Fibroblast of skin of left biceps (primary cell): ENCODE measurements at places on chromosomes 5 and 9.

DNA sequence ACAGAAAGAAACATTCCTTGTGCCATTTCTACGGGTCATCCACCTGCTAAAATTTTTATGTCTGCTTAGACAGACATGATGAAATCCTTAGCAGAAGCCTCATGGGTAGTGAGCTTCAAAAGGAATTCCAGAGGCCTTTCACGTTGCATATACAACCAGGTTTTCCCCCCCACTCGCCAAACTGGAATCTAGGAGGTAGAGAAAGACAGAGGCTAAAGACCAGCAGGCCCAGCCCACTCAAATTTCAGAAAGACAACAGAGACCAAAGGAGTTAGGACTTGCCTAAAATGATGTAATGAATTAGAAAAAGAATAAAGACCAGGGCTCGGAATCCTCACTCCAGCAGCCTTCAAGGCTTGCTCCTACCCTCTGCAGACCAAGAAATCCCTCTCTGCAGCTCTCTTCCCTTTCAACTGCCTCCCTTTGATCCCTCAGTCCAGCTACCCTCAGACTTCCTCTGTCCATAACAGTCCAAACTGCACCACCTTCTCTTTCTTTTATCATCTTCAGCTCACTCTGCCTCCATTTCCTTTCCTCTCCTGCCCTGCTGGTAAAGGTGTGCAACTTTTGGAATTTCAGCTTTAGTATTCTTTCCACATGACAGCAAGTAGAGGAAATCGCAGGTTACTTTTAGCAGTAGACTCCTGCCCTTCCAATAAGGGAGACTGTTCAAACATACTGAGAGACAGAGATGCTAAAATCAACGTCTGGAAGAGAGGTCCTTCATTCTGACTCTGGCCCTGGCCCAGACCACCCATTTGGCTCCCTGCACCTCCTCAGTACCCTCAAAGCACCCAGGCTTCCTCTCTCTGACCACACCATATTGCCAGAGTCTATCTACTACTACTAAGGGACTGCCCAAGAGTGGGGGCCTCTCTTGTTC lies 8.9 kb downstream of the B4GALT1 start:
- DNase-seq, result no peak

GRCh38 chr5:167578977-167579692 lies 712.3 kb upstream of the WWC1 start:
- DNase-seq, result peak; percentile 84

GRCh38 chr5:143800715-143801114 lies 11.2 kb upstream of the HMHB1 start:
- no peak for DNase-seq

- no peak for DNase-seq
These were observed 4.7 kb downstream of the SLC2A6 start for GRCh38 chr9:133474215-133474614.

- no peak for DNase-seq
These were observed 33.5 kb downstream of the PDGFRB start for GRCh38 chr5:150122158-150122510.

GRCh38 chr9:109586993-109587392 lies 88.9 kb upstream of the PTPN3 start:
- DNase-seq, result no peak

DNA sequence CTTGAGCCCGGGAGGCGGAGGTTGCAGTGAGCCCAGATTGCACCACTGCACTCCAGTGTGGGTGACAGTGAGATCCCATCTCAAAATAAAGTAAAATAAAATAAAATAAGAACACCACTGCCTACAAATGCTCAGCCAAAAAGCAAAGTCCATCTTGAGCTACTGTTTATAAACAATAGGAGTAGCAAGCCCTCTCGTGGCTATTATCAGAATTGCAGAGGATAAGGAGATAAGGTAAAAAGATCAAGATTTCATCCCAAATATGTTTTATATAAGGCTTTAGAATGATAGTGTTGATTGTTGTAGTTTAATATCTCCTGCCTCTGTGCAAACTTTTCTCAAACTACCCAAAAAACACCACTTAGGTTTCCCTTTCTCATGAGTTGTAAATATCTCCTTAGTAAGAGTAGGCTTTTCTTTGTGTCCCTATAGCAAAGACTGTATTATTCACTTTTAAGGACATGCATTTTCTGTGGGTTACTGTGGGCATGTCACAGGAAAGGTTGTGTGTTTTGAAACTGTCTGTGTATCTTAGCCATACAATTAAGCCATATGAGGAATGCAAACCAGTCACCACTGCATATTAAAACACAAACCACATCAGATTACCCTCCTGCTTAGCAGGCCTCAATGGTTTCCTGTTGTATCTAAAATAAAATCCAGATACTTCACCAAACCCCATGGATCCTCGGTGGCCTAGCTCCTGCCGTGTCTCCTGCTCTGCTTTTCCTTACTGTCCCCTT lies 31.8 kb upstream of the CKS2 start:
- peak; percentile 23 for DNase-seq

DNA sequence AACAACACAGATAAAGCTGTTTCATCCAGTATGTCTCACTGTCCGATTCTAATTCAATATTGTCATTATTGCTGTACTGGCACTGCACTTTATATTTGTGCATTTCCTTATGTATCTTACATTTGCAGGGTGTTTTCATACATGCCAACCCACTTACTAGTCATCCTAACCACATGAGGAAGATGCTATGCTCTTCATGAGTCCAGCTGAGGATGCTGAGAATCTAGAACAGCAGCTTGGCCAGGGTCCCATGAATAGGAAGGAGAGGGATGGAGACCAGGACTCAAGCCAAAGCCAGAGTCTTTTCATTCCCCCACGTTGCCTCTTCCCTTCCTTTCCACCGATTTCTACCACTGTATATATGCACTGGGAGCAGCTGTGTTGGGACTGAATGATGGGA lies 292.8 kb upstream of the KLF4 start:
- peak; percentile 56 for DNase-seq

- no peak for DNase-seq
These were observed 150.9 kb downstream of the ISOC1 start for GRCh38 chr5:129245489-129245888.

DNA sequence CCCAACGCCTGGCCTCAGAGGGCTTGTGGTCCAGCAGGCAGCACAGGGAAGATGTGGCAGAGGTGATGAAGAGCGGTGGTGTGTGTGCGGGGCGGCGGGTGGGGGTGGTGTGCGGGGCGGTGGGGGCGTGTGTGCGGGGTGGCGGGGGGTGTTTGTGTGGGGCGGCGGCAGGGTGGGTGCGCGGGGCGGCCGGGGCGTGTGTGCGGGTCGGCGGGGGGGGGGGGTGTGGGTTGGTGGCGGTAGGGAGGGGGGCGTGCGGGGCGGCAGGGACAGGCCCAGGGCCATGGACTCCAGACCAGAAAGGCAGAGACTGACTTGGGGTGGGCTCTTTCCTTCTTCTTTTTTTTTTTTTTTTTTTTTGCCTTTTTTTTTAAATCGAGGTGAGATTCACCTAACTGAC lies 4.5 kb upstream of the NACC2 start:
- DNase-seq, result no peak

- DNase-seq, result no peak
These were observed 14.3 kb upstream of the TIFAB start for GRCh38 chr5:135466178-135467050.

DNA sequence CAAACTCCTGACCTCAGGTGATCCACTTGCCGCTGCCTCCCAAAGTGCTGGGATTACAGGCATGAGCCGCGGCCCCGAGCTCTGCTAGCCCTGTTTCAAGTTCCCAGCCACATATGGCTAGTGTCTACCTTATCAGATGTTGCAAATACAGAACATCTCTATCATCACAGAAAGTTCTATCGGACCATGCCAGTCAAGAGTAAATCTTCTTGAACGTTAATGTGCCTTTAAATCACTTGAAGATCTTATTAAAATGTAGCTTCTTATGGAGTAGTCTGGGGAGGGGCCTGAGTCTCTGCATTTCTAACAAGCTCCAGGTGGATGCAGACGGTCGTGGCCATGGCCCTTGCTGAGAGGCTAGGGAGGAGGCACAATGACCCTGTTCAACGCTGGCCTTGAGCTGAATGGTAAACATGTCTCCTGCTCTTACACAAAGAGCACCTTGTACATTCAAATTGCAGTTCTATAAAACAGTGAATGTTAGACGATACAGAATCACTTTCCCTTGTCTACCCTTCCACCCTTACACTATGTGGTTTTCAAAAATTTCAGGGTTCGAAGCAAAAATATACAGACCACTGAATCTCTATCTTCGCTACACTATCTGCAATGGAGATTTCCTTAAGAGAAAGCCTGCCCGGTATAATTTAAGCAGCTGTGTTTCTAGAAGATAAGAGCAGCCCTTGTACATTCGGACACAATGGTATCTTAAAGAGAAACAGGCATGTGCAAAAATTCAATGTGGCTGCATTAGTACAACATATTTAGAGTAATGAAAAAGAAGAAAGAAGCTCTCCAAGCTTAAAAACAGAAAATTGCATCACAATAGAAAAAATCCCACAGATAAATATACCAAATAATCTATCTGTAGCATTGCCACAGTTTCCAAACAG lies 114.1 kb downstream of the FRMD3 start:
- no peak for DNase-seq

DNA sequence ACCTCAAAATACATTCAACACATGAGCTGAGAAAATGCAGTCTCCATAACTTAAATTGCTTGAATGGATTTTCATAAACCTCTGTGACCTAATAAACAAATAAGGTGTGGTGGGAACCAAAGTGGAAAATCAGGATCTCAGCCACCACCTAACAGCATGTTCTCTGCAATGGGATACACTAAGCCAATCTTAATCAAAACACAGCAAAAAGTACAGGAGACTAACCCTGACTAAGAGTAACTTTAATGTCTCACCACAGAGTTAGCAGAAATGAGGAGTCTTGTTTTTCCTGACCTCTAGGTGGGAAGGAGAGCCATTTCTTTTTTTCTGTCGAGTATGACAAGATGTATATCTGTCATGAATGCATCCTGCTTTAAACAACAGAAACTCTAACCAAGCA lies 48.5 kb downstream of the PLK2 start:
- DNase-seq, result no peak

DNA sequence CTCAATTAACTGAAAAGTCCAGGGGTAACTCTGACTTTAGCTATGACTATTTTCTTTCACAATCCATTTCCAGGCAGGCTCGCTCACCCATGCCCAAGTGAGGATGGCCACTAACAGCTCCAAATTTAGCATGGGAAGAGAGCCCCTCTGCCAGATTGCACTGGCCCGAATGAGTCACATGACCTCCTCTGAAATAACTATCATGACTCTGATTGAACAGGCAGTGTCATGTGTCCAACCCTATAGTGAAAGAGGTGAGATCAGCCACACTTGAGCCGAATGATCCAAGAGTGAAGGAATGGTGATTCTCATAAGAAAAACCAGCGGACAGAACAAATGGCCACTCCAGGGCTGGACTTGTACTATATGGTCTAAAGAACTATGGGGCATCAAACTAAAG lies 242.3 kb downstream of the NSG2 start:
- DNase-seq, result no peak

GRCh38 chr9:126720661-126721563 lies 83.9 kb upstream of the ZBTB43 start:
- DNase-seq, result no peak

DNA sequence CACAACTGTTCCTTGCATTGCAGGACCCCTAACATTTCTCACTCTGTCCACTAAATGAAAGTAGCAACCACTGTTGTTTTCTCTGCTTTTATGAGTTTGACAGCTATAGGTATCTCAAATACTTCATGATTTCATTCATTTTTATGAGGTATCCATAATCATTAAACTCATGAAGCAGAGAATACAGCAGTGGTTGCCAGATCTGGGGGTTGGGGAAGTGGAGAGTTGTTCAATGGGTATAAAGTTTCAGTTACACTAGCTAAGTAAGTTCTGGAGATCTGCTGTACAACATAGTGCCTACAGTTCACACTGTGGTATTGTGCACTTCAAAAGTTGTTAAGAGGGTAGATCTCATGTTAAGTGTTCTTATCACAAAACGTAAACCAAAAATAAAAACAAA lies 23.4 kb upstream of the CAMK4 start:
- DNase-seq, result no peak

GRCh38 chr9:16267281-16268066 lies 603.0 kb downstream of the BNC2 start:
- peak; percentile 40 for DNase-seq

- peak; percentile 15 for DNase-seq
These were observed 93.3 kb upstream of the MAP1B start for GRCh38 chr5:72013766-72014624.

GRCh38 chr9:71383308-71383940 lies 262.0 kb upstream of the TRPM3 start:
- no peak for DNase-seq

DNA sequence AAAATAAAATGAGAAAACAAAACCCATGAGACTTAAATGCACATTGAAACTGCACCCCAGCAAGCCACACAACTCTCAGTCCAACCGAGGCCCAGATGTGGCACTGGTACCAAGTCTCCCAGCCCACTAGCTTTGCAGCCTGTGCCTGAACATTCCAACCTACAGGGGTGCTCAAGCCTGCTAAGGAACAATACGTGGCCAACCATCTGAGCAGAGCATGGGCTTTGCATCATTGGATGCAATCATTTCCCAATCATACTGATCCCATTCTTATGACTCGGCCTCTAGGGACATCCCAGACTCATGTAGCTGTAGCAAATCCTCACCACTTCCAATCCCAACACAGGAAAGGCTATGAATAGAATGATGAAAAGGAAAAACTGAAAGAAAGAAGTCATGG lies 297.2 kb downstream of the SPOCK1 start:
- peak; percentile 73 for DNase-seq
